ENCODE measurements at places on chromosomes 13 and 19. TPM values are rescaled to one million over a fixed set of nuclear protein-coding genes. Genes with fewer than 3 reads are reported as not detected.

Gene ZNF888
- total RNA-seq, result 4.7 TPM

Gene KLK14
- not detected for total RNA-seq

Gene UNC13A
- 0.44 TPM for total RNA-seq

Gene ABCC4
- total RNA-seq, result 214 TPM

Gene TNFSF13B
- total RNA-seq, result 8.1 TPM

Gene ATP8B3
- 1.1 TPM for total RNA-seq

Gene LILRB4
- total RNA-seq, result not detected

Gene DNAJC15
- 11.3 TPM for total RNA-seq

Gene ZBTB7A
- total RNA-seq, result 60.0 TPM
